ENCODE measurements at places on chromosomes 16 and 17.

DNA sequence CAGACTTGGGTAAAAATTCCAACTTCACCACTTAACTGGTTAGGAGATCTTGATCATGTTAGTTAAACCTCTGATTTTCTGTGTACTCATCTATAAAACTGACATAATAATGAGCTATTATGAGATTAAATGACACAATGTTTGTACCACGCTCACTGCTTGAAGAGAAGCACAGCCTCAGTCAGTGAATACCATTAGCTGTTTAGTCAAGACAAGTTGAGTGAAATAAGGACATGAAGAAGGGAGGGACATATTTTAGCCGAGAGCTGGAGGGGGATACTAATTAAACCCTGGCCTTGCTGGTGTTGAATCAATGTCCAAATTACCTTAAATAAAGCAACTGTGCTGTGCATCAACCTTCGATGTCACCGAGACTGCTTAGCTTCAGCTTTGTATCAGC is 105.1 kb upstream of the TOX3 start:
- no peak for DNase-seq

GRCh38 chr16:88735121-88735520 is 28.8 kb downstream of the CTU2 start:
- no peak for DNase-seq

DNA sequence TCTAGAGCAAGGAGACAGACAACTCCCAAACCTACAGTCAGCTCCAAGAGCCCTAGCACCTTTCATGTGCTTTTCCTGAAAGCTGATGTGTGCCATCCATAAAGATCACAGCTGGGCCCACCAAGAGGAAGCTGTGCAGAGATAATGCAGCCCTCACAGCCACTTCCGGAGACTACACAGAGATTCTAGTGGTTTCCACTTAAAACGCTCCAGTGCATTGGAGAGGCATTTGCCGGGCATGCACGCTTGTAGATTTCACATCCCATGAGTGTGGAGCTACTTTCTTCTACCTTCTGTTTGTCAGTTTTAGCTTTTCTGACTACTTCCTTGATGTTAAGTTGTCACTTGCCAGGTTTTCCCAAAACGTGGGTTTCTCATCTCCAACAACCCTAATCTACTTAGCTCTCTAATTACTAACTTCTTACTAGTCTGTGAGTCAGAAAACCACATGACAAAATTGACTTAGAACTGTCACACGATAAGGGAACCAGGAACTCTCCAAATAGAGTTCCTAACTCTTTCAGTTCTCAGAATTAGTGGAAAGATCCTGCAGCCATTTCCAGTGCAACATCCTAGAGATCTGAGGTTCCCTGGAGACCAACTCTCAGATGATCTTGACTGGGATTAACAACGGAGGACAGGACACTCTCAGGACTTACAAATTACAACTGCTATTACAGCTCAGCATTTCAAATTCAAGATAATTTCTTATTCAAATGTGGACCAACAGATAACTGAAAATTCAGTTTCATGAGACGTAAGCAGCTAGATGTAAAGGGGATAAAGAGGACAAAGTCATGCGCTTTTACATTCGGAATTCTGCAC is 28.6 kb downstream of the PMP22 start:
- peak; percentile 88 for DNase-seq

GRCh38 chr16:29848420-29849297 is 14.4 kb downstream of the CDIPT start:
- DNase-seq = no peak

- DNase-seq = no peak
These were observed 8.0 kb downstream of the TNRC6A start for GRCh38 chr16:24737391-24737871.

GRCh38 chr17:48613862-48614694 is 1.0 kb downstream of the HOXB8 start:
- no peak for DNase-seq

All from Kasumi-1 (cell line).